GM04504 (cell line): ENCODE measurements at places on chromosomes 3 and 15.

- DNase-seq, result no peak
Measured at GRCh38 chr15:74793135-74794028, 11.5 kb downstream of the CSK start.

DNA sequence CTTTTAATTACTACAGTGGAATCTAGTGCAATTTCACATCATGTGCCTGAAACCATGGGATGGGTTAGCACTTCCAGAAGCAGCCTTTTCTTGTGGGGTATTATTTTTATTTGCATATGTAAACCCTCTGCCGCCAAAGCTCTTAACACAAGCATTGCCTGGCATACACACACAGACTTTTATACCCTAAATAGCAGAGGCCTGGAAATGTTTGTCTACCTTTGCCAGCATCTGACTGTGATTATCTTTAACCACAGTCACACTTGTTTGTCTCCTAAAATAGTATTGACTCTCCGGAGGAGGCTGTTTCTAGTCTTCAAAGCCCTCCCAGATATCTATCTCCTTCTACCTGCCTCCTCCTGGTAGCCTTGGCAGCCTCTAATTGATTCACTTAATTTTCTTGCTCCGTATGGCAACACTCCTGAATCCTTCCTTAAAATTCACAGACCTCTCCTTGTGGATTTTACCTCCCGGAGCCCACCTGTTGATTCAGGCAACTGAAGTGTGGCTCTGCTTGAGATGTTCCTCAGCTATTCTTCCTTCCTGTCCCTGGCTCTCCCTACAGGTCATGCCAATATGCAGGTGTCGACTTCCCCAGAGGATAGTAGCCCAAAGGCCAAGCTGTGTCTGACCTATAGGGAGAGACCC is 127.1 kb upstream of the UMPS start:
- no peak for DNase-seq

DNA sequence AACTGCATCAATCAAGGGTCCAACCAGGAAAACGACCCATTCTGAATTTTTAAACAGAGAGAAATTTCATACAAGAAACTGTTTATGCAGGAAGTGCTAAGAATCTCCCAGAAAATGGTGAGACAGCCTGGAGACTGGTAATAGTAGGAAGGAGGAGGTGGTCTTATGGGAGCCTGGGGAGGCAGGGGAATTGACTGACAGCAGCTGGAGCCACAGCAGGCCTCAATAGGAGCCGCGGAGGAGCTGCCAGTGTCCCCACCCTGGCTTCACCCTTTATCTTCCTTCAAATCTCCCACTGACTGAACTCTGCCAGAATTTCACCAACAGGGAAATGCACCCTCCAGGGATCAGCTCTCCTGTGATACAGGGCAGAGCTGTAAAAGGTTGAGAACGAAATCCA is 7.5 kb upstream of the C3orf80 start:
- DNase-seq, result no peak

DNA sequence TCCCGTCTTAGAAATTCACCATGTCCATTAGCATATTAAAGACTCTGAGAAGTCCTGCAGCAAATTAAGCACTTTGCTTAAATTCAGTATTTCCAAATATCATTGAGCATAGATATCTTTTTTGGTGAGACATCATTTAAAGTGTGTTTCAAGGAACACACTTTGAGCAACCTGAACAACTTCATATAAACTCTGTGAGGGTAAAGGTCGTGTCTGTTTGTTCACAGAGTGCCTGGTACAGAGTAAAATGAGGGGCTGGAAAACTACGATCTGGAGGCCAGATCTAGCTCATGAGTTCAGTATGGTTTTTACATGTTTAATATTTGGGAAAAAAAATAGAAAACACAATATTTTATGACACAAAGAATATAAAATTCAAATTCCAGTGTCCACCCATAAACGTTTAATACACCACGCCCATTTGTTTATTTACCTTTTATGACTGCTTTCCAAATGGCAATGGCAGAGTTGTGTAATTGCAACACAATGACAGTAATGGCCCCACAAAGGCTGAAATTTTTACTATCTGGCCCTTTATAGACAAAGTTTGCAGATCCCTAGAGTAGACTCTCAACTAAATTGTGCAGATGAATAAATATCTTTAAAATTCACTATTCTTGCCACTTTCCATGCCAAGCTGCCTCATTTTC is 67.4 kb downstream of the SNTN start:
- no peak for DNase-seq

DNA sequence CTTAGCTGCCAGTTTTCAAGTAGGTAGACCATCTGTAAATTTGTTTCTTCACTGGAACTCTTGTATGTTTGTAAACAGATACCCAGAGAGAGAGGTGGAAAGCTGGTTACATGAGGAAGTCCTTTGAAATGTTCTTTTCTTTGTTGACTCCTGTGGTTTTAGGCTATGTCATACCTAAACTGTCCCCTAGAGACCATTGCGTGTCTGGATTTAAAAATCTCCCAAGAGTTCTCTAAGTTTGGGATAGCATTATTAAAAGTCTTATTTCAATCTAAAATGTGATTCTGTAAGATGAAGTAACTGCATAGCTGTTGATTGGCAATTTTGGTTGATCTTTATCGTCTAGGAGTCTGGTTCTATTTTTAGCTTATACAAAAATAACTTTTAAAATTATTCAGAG is 127.2 kb downstream of the GHSR start:
- no peak for DNase-seq

DNA sequence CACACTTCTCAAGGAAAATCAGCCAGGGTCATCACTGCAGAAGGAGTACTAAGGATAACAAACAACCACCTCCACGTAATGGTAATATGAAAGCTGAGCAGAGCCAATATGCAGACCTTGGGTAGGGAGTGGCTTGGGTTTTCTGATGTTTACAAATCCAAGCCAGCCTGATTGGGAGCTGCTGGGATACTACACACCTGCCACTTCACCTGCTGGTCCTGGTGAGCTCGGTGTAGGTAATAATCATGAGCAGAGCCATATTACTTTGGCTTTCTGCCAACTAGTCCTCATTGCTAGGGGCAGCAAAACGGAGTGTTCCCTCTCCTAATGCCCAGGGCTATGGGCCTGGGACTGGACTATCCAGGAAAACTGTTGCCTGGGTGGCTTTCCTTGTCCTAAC is 433.5 kb upstream of the PPP2R3A start:
- no peak for DNase-seq

DNA sequence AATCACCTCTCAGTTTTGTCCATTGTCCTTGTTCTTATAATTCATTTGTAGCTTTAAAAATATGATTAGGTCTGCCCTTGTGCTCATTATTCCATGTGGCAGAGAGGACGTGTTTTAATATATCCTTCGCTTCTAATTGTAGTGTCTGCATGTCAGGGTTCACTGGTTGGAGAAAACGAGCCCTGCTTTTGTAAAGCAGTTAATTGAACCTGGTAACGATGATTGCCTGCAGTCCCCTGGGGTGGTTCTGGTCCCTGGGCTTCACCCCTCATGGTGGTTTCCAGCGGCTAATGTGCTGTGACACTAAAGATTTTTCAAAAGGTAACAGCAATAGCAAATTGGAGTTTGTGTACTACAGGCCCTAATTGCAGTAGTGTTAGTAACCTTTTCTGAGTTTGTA is 299.6 kb downstream of the CACNA2D3 start:
- DNase-seq, result no peak

GRCh38 chr15:39931615-39932014 is 2.3 kb upstream of the EIF2AK4 start:
- DNase-seq, result no peak

- DNase-seq, result no peak
Measured at GRCh38 chr15:78291698-78292097, 7.7 kb downstream of the SKIC8 start.

GRCh38 chr3:171281256-171281992 is 178.8 kb downstream of the TNIK start:
- no peak for DNase-seq

DNA sequence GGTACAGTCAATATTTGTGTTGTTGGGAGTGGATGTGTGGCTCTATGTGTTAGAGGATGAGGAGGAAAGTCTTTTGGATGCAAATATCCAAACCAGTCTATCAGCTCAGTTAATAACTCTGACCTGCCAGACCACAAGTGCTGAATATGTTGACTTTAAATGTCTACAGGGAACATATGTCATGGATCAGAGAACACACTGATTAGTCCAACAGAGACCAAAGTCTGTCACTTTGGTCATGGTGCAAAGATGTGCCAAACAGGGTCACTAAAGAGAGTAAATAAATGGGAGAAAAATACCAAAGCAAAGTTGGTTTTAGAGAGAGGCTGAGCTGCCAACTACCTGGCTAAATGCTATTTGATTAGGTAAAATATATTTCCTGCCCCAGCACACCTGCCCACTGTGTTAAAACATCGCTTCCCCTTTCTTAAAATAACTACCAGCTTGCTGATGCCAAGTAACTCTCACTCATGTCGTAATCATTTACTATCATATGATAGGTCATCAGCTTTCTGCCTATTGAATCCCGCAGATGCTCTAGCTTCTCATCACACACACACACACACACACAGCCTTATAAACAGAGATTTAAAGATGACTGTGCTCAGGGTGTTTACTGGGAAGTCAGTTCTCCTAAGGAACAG is 173.3 kb downstream of the PDZRN3 start:
- DNase-seq, result no peak

DNA sequence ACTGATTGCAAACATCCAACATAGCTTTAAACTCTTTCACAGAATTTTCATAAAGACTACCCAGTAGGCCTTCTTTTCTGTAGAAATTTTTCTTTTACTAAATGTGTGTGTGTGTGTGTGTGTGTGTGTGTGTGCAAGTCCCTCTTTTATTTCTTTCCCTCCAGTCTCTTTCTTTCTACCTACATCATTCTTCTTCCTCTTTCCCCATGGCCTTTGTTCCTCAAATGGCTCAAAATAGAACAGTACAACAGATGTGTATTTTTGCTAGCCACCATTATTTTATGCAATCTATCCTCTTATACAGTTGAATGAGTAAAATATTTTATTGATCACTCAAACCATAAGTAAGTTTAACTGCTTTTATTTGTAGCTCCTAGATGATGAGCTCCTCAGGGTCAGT is 76.4 kb downstream of the USF3 start:
- no peak for DNase-seq

- no peak for DNase-seq
Measured at GRCh38 chr3:191353022-191353777, 22.9 kb upstream of the UTS2B start.

GRCh38 chr3:130428871-130429712 is 83.6 kb downstream of the COL6A5 start:
- DNase-seq, result no peak

GRCh38 chr15:34793071-34793470 is 2.3 kb downstream of the ACTC1 start:
- no peak for DNase-seq

- no peak for DNase-seq
Measured at GRCh38 chr3:72658466-72659100, 189.7 kb downstream of the SHQ1 start.

DNA sequence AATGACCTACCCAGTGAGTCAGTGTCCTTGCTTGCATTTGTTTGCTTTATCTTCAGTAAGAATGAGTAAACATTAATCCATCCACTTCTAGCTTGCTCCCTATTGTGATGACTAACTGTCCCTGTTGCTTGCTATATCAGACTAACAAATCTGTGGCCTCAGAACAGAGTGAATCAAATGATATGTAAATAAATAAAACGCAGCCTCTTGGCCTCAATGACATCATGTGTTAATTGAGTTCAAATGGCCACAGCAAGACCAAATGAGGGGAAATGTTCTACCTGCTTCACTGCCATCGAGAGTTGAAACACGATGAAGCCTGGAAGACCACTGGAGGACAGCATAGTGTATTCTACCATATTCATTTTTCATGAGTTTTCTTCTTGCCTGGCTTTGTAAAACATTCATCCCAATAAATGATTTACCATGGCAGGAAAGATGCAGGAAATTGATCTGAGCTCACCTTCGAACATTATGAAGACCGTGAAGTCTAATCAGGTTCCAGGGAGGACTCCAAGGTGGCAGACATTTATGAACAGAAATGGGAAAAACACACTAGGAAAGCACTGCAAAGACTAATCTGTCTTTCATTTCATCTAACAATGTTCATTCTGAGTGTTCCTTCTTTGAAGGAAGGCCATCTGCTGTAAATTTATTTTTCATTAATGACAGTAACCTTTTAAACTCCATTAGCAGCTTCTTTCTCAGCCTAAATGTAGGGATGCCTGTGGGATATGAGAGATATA is 1144.5 kb downstream of the TUSC7 start:
- DNase-seq, result peak; percentile 8

GRCh38 chr3:17645074-17645698 is 97.2 kb downstream of the TBC1D5 start:
- no peak for DNase-seq

DNA sequence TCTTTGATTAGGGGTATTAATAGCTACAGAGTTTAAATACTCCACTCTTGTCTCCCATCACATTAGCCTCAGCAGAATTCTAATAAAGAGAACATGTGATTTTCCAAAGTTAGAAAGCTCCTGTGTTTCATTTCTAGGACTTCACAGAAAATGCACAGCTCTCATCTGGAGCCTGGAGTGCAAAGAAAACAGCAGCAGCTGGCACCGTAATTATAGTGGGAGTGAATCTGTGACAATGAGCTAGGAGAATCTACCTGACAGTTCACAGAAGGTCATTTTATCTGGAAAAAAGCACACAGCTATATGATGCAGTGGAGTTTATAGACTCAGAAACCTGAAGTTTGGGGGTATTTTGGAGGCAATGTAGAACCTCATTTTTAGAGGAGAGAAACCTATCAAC is 5.4 kb upstream of the TRIM59 start:
- no peak for DNase-seq

- no peak for DNase-seq
Measured at GRCh38 chr3:181969925-181970324, 258.2 kb downstream of the SOX2 start.

DNA sequence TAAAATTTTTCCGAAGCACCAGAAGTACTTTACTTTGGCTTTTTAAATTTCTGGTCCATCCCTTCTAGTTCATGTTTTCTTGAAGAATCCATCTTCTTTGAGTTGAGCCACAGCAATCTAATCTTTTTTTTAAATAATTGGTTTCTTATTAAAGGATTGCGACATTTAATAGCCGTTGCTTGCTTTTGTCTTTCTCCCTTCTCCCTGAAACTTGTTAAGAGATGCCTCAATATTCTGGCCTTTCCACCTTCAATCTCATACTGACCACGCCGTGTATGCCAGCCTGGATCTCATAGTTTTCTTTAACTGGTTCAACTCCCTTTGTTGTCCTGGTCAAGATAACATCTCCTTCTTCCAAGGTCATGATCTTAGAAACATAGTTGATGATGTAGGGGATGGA is 18.4 kb upstream of the RPLP1 start:
- DNase-seq, result no peak

- DNase-seq, result no peak
Measured at GRCh38 chr3:113498221-113499005, 16.5 kb downstream of the SPICE1 start.

DNA sequence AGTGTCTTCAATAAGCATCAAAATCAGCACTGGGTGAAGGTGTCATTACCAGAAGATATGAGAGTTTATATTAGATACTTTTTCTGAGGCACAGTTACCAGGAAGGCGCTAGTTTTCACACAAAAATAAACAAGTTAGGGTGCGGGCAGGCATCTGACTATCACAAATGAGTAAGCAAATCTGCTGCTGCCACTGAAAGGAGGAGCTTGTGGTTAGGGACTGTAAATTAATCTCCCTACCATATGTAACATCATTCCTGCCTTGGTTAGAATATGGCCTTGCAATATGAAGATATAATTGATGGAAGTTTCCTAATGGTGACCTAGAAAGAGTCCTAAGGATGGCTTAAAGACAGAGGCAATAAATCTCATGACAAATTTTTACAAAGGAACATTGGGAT is 19.5 kb upstream of the EID1 start:
- DNase-seq, result no peak
